ENCODE measurements at places on chromosomes 12 and 14.
A peak's percentile ranks its signal among the peaks of the same experiment; 100 is the strongest.

DNA sequence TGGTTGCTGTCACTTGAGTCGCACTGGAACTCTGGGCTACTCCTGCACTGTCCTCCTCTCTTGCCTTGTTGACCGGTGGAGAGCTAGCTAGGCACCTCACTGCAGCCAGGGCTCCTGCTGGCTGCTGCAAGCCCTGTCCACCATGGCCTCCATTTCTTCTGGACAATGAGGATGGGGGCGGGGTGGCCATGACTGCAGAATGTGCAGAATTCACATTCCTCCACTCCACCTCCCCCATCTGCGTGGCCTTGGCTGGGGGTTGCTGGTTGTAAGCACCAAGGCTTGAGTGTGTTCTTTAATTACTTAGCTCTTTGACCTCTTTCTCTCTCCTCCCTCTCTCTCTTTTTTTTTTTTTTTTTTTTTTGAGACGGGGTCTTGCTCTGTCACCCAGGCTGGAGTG lies 248.5 kb downstream of the PCNX1 start:
- H3K36me3 ChIP-seq = no peaks in the 10 kb centered on the region
- no peak overlapping the region for H3K4me3 ChIP-seq
- no peak for DNase-seq
- no peaks in the 10 kb centered on the region for H3K4me1 ChIP-seq
- H3K27ac ChIP-seq = no peak overlapping the region
- no peaks in the 10 kb centered on the region for H3K27me3 ChIP-seq

- H3K36me3 ChIP-seq = no peaks in the 10 kb centered on the region
- H3K27ac ChIP-seq = peak overlapping the region; percentile 60
- DNase-seq = no peak
- no peaks in the 10 kb centered on the region for H3K27me3 ChIP-seq
- peaks cover 18% of the 10 kb centered on the region for H3K4me1 ChIP-seq
Measured at GRCh38 chr12:18479256-18479655, 217.9 kb downstream of the PIK3C2G start.

DNA sequence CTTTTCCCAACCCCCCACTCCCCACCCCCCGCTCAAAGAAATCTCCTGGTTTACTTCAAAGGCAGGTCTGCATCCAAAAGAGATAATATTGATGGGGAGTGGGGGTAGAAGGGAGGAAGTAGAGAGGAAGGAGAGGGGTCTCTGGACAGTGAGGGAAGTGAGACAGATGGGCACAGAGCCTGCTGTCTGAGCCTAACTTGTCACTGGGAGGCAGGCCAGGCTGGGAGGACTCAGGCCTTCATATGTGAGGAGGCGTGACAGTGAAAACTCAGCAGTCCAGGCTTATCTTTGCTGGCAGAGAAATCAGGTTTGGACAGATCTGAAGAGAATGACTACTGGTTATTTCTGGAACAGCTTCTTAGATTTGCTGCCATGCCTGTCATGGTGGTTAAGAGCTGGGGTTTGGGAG lies 192.3 kb downstream of the NUAK1 start:
- no peak overlapping the region for H3K4me3 ChIP-seq
- no peak for DNase-seq
- no peaks in the 10 kb centered on the region for H3K36me3 ChIP-seq
- peaks cover 2% of the 10 kb centered on the region for H3K4me1 ChIP-seq
- H3K27me3 ChIP-seq = no peaks in the 10 kb centered on the region

DNA sequence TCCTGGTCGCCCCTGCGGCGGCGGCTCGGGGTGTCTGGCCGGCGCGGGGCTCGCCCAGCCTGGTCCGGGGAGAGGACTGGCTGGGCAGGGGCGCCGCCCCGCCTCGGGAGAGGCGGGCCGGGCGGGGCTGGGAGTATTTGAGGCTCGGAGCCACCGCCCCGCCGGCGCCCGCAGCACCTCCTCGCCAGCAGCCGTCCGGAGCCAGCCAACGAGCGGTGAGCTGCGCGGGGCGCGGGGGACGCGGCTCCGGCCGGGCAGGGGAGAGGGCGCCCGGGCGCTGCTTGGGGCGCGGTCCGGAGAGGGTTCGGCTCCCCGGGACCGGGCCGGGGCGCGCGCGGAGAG lies at the start of gene LGALS3:
Gene LGALS3 (plus strand): TSS at position 167 of the 342 bp plus-strand sequence. CDS start 8,122 bp downstream, outside the sequence.
- H3K27ac ChIP-seq = peak within 1 kb of the TSS; percentile 100
- peaks cover 4% of the 10 kb centered on the region for H3K36me3 ChIP-seq
- peaks cover 79% of the 10 kb centered on the region for H3K4me1 ChIP-seq
- no peaks in the 10 kb centered on the region for H3K27me3 ChIP-seq

DNA sequence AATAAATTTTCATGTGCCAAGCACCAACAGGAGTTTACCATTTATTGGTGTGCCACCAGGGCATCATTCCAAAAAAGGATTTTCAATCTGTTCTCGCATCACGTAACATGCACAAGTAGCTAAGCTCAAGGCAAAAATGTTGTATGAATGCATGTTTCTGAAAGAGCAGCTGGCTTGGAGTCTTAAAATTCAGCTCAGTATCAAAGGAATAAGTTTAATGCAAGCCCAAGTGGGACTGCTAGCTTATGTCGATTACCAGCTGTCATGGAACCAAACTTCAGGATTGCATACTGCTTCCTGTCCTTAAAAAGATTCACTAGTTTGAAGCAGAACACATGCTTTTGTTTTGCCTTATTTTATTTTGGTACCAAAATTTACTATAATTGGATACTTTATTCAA lies 437.0 kb downstream of the FSCB start:
- no peak for DNase-seq
- no peaks in the 10 kb centered on the region for H3K36me3 ChIP-seq
- H3K27me3 ChIP-seq = no peaks in the 10 kb centered on the region
- H3K4me1 ChIP-seq = no peaks in the 10 kb centered on the region
- H3K27ac ChIP-seq = no peak overlapping the region

- H3K27me3 ChIP-seq = no peaks in the 10 kb centered on the region
- H3K4me3 ChIP-seq = no peak overlapping the region
- no peak for DNase-seq
- no peak overlapping the region for H3K27ac ChIP-seq
- peaks cover 100% of the 10 kb centered on the region for H3K36me3 ChIP-seq
- no peaks in the 10 kb centered on the region for H3K4me1 ChIP-seq
Measured at GRCh38 chr12:113954547-113954946, 11.6 kb downstream of the RBM19 start.

GRCh38 chr14:65853407-65853955 lies 441.0 kb downstream of the FUT8 start:
- DNase-seq = no peak
- H3K27me3 ChIP-seq = no peaks in the 10 kb centered on the region
- no peak overlapping the region for H3K27ac ChIP-seq
- no peaks in the 10 kb centered on the region for H3K36me3 ChIP-seq
- H3K4me3 ChIP-seq = no peak overlapping the region

DNA sequence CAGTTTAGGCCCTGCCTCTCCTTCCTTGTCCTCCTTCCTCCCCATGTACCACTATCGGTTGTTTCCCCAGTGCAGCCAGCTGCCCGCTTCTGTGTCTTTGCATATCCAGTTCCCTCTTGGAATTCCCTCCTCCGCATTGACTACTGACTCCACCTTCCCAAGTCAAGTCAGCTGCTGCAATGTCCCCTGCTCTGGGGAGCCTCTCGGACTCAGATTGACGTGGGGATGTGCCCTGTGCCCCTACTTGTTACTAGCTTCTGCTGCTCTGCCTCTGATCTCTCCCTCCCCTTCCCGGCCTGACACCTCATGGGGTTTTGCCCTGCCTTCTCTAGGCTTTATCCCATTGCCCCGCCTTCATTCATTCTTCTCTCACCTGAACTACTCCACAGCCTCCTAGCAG lies 2.1 kb upstream of the CD9 start:
- H3K4me1 ChIP-seq = peaks cover 69% of the 10 kb centered on the region
- H3K4me3 ChIP-seq = no peak overlapping the region
- H3K36me3 ChIP-seq = no peaks in the 10 kb centered on the region
- DNase-seq = peak; percentile 54
- H3K27ac ChIP-seq = peak overlapping the region; percentile 2

- no peaks in the 10 kb centered on the region for H3K27me3 ChIP-seq
- no peak for DNase-seq
- no peaks in the 10 kb centered on the region for H3K36me3 ChIP-seq
- no peak overlapping the region for H3K27ac ChIP-seq
Measured at GRCh38 chr12:57031138-57031725, 14.9 kb upstream of the TAC3 start.

DNA sequence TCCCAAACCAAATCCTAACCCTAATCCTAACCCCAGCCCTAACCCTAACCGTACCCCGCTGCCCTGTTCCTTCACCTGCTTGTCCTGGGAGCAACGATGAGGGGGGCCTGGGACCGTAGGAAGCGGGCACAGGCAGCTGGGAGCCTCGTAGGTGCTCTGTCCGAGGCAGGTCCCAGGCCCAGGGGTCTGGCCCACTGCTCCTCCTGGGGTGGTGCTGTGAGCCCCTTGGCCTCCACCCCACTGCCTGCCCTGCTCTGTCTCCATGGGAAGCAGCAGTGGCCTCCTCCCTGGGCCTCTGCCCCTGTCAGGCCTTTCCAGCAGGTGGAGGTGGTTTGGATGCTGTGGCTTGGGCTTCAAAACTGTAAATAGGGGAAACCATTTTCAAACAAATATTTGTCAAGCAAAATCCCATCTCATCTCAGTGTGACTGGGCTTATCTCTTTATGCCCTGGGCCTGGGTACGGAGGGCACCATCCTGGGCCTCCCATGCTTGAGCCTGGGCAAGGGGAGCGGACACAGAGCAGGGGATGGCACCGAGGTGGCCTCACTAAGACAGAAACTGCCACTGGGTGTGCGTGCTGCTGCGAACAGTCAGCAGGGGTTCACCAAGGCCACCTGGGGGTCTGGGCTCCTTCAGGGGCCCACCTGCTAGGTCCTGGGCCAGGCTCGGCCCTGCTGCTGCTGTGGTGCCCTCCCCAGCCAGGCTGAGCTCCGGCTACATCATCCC lies 3.7 kb upstream of the BEGAIN start:
- H3K4me1 ChIP-seq = peaks cover 15% of the 10 kb centered on the region
- H3K4me3 ChIP-seq = no peak overlapping the region
- no peaks in the 10 kb centered on the region for H3K36me3 ChIP-seq

DNA sequence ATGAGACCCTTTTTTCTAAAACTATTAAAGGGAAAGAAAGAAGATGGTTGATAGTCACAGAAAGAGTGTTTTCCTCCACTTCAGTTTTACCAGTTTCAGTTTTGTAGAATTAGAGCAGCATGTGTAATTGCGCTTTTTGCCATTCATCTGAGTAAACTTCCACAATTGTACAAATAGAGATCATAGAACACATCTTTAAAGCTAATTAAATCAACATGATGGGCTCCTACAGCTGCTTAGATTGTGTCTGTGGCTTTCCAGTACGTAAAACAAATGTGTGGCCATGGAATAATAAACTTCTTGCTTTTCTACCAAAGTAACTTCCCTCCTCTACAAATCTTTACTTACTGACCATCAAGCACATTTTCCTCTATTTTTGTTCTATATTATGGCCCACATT lies 84.2 kb upstream of the LRIG3 start:
- H3K27me3 ChIP-seq = no peaks in the 10 kb centered on the region
- no peaks in the 10 kb centered on the region for H3K36me3 ChIP-seq
- DNase-seq = no peak

DNA sequence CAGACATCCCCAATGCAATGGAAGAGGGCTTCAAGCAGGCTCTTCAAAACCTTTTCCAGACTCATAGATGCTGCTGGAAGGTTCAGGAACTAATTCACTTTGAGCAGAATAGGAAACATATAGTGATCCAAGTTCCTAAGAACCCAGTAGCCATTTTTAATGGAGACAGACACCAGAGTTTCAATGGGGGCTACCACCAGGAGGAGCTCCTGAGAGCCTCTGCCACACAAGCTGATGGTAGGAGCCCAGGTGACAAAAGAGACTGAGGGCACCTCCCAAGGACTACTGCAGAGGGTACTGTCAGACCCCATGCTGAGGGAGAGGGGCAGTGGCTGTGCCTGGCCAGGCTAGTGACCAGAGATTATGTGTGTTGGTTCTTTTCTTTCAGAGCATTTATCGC lies 45.9 kb downstream of the IFNG start:
- no peaks in the 10 kb centered on the region for H3K4me1 ChIP-seq
- H3K27ac ChIP-seq = no peak overlapping the region
- no peaks in the 10 kb centered on the region for H3K27me3 ChIP-seq
- no peaks in the 10 kb centered on the region for H3K36me3 ChIP-seq

DNA sequence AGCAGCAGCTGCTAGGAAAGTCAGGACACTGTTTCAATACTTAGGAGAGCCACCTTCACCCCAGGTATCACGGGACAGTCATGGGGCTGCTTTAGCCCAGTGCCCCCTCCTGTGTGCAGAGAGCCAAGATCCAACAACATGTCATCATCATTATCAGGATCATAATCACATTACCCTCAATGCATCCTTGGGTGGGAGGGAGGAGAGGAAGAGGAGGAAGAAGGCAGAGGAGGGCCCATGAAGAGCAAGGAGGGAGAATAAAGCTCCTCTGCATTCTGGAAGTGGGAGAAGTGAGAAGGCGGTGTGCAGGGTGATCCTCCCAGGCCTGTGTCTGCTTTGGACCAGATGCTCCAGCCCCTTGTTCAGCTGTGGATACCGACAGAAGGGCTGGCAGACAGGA lies 64.2 kb downstream of the TSPAN11 start:
- H3K4me1 ChIP-seq = no peaks in the 10 kb centered on the region
- no peaks in the 10 kb centered on the region for H3K36me3 ChIP-seq
- no peaks in the 10 kb centered on the region for H3K27me3 ChIP-seq
- H3K4me3 ChIP-seq = no peak overlapping the region

DNA sequence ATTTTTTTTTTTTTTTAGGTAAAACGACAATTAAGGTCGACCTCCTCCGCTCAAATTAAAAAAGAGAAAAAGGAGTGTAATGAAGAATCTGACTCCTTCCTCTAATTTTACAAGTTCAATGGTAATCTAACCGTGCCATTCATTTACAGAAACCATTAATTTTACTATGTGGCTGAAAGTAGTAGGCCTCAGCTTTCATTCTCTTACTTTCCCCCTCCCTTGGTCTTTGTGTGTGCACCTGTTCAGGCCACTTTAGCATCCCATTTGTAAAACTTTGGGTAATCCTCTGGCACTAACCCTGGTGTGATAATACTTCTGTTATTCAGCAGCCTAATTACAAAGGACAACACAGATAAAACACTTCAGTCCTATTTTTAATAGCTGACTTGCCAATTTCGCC lies 128.1 kb downstream of the ASCL1 start:
- no peak overlapping the region for H3K27ac ChIP-seq
- no peaks in the 10 kb centered on the region for H3K36me3 ChIP-seq
- no peak for DNase-seq

- no peak for DNase-seq
- no peak overlapping the region for H3K4me3 ChIP-seq
- no peak overlapping the region for H3K27ac ChIP-seq
- no peaks in the 10 kb centered on the region for H3K36me3 ChIP-seq
- no peaks in the 10 kb centered on the region for H3K27me3 ChIP-seq
- no peaks in the 10 kb centered on the region for H3K4me1 ChIP-seq
Measured at GRCh38 chr14:36773558-36773957, 111.9 kb downstream of the PAX9 start.

DNA sequence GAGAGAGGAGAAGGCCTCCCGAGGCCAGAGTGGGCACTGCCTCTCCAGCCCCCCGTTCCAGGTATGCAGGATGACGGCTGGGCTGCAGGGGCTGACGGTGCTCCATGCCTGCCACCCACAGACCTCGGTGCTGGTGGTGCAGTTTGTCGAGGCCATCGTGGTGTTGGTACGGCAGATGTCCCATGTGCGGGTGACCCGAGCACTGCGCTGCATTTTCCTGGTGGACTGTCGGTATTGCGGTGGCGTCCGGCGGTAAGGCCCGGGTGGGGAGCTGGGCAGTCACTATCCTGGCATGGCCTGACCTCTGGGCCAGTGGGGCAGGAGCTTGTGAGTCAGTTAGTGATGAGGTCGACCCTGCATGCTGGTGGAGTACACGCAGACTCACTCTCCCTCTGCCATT lies 47.4 kb downstream of the TPCN1 start:
- H3K4me3 ChIP-seq = no peak overlapping the region
- H3K27ac ChIP-seq = no peak overlapping the region
- peaks cover 52% of the 10 kb centered on the region for H3K36me3 ChIP-seq
- H3K4me1 ChIP-seq = peaks cover 21% of the 10 kb centered on the region

Measured in suprapubic skin (tissue), 4 donors.